NCI-H69 (cell line): ENCODE measurements at places on chromosomes 13 and 19.

DNA sequence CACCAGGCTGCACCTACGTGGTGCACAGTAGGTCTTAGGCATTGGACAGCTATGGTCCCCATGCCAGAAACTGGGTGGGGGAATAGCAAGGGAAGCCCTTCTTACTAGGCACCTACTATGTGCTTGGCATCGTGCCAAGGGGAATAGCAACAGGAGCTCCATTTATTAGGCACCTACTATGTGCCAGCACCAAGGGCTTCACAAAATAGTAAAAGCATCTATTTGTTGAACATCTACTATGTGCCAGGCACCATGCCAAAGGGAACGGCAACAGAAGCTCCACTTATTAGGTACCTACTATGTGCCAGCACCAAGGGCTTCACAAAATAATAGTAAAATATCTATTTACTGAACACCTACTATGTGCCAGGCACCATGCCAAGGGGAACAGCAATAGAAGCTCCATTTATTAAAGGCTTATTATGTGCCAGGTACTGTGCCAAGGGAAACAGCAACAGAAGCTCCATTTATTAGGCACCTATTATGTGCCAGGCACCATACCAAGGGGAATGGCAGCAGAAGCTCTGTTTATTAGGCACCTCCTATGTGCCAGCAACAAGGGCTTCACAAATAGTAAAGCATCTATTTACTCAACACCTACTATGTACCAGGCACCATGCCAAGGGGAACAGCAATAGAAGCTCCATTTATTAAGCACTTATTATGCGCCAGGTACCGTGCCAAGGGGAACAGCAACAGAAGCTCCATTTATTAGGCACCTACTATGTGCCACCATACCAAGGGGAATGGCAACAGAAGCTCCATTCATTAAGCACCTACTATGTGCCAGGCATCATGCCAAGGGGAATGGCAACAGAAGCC lies 108.5 kb downstream of the PTPRS start:
- DNase-seq, result peak; percentile 29

- DNase-seq, result peak; percentile 81
Measured at GRCh38 chr13:100512422-100512821, 76.2 kb downstream of the GGACT start.

DNA sequence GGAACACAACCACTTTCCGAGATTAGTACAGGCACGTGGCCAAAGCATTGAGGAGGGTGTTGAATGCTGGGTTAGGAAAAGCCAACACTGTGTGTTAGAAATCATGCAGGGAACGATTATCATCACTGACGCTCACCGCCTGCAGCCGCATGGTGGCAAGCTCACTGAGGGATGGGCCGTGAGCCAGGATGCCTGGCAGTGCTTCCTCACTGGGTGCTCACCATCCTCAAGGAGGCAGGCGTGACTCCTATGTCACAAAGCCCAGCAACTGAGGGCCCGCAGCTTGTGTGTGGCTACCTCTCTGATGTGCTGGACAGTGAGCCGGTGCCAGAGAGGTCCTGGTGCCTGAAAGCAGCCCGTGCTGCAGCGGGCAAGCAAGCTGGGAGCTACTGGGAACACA lies 30.4 kb upstream of the TIMM44 start:
- DNase-seq, result no peak

GRCh38 chr19:28493884-28494283 lies 719.1 kb downstream of the UQCRFS1 start:
- DNase-seq, result no peak

DNA sequence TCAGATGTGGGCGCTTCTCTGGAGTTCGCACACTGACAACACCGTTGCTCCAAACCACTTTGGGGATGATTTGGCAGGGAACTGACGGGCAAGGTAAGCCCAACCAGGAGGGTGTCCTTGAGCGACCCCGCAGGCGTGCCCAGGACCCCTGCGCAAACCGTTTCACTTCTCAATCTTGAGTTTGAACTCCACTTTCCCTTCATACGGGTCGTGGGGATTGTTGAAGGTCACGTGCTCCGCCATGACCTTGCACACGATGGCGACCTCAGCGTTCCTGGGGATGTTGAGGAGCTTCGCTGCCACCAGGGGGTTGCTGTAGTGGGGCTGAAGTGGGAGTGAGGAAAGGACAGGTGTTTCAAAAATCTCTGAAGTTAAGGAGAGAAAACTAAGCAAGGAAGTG lies 8.8 kb downstream of the ATP4B start:
- no peak for DNase-seq

DNA sequence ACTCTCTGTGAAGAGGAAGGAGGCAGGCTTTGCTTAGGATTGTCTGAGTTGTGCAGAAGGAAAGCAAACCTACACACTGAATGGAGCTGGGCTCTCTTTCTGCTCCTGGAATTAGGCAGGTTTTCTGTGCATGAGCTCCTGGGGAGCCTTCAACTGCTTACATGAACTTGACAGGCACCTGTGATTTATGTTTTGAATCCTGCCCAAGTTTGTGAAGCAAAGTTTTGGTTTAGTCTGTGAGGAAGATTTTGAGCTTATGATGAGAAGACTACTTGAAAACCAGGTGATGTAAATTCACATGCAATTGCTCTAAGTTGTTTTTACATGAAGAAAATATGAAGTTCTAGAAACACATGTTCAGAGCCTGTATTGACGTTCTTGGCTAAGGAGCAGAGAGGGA lies 109.0 kb downstream of the SLAIN1 start:
- DNase-seq, result no peak

DNA sequence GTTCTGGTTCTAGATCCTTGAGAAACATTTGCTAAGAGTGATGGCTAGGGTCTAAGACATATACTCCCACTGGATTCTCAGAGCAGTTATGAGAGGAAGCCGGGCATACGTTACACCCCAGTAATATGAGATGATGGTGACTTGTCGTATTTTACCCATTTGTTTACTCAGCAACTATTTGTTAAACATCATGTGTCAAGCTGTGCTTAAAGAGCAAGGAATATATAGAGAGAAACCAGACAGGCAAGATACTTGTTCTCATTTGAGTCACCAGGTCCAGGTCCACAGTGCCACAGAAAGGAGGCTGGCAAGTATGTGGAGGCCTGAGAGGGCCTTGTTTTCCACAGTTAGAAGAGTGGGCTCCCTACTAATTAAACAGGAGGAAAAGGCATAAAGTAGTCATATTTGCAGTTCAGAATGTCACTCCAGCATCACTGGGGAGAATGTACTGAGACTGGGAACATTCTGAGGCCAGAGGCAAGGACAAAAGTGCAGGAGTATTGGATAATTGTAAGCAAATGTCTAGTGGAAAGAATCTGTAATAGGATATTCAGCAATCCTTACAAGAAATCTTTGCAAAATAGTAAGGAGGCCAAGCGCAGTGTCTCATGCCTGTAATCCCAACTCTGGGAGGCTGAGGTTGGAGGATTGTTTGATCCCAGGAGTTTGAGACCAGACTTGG lies 142.2 kb downstream of the IRS2 start:
- no peak for DNase-seq

DNA sequence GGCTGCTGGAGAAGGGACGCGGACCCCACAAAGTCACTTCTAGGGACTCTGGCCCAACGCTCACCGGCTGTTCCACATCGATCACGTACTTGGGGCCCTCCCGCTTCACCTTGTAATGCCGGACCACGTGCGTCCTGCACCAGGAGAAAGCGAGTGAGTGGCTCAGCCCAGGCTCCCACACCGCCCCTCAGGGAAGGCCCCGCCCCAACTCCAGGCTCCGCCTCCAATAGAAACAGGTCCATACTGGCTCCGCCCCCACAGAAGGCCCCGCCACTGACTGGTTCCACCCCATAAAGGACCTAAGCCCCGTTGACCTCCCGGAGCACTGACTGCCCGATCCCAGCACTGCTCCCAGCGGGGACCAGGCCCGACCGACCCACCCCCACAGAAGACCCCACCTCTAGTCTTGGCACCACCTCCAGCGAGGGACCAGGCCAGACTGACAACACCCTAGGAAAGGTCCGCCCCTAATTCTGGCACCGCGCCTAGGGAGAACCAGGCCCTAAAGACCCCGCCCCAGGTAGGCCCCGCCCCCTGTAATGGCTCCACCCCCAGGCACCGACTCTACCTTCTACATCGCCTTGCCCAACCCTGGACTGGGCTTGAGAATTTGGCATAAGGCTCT lies 11.3 kb downstream of the STAP2 start:
- DNase-seq, result peak; percentile 91

- DNase-seq, result no peak
Measured at GRCh38 chr13:107881362-107881761, 334.0 kb downstream of the LIG4 start.

GRCh38 chr13:22736084-22736767 lies 444.6 kb upstream of the SGCG start:
- no peak for DNase-seq

DNA sequence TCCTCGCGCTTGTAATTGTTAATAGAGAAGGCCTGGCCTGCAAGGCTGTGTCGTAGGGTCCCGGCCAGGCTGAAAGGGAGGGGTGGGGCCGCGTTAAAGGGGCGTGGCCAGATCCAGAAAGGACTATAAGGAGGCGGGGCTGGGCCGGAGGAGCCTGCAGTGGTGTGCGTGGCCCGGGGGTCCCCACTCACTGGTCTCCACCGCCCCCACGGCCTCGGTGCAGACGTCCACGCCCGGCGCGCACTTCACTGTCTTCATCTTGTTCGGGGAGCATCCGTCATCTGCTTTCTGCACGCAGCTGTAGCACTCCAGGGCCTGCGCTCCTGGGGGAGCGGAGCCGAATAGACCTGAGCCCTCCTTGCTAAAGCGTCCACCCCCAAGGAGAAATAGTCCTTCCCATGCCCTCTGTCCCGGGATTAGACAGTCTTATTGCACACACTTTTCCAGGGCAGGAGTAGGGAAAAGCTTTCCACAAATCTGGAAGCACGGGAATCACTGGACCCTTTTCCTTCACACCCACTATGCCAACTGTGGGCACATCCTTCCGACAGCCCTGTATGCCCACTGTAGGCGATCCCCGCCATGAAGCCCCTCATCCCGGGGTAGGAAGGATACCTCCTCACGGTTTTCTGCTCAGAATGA lies 1.2 kb downstream of the LYPD3 start:
- DNase-seq, result peak; percentile 77
